Activated CD4-positive, alpha-beta T cell treated with anti-CD3 and anti-CD28 coated beads for 36 hours (primary cell): ENCODE measurements at places on chromosomes 1 and 21.
A peak's percentile ranks its signal among the peaks of the same experiment; 100 is the strongest.

- no peak overlapping the region for H3K4me3 ChIP-seq
- H3K36me3 ChIP-seq = no peaks in the 10 kb centered on the region
- H3K27me3 ChIP-seq = peaks cover 4% of the 10 kb centered on the region
- H3K27ac ChIP-seq = peak overlapping the region; percentile 34
- H3K4me1 ChIP-seq = peaks cover 6% of the 10 kb centered on the region
Measured at GRCh38 chr1:235632506-235633401, 16.8 kb downstream of the GNG4 start.

DNA sequence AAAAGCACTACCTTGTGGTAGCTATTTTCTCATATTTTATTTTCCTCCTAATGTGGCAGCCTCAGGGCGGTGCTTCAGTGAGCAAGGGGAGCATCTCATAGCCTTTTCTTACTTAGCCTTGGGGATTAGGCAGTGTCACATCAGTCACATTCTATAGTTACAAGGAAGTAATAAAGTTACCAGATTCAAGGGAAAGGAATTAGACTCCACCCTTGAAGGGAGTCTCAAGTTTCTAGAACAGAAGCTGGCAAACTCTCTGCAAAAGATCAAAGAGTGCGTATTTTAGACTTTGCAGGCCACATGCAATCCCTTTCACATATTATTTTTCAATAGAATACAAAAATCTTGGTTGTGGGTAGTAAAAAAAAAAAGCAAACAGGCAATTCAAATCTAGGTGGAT, 350.4 kb downstream of the AMY1C start:
- DNase-seq = no peak
- H3K27ac ChIP-seq = no peak overlapping the region
- H3K4me3 ChIP-seq = no peak overlapping the region
- no peaks in the 10 kb centered on the region for H3K4me1 ChIP-seq
- no peaks in the 10 kb centered on the region for H3K36me3 ChIP-seq

GRCh38 chr21:46017695-46018094, 36.1 kb downstream of the COL6A1 start:
- no peaks in the 10 kb centered on the region for H3K36me3 ChIP-seq
- no peak overlapping the region for H3K4me3 ChIP-seq
- peaks cover 30% of the 10 kb centered on the region for H3K27me3 ChIP-seq
- no peak for DNase-seq
- no peak overlapping the region for H3K27ac ChIP-seq

- H3K27ac ChIP-seq = no peak overlapping the region
- DNase-seq = no peak
- no peaks in the 10 kb centered on the region for H3K27me3 ChIP-seq
- no peak overlapping the region for H3K4me3 ChIP-seq
Measured at GRCh38 chr1:180952657-180953013, 39.9 kb downstream of the KIAA1614 start.

GRCh38 chr1:19759740-19760089, 40.0 kb downstream of the TMCO4 start:
- no peak overlapping the region for H3K27ac ChIP-seq
- H3K27me3 ChIP-seq = no peaks in the 10 kb centered on the region
- peaks cover 1% of the 10 kb centered on the region for H3K36me3 ChIP-seq
- no peak for DNase-seq
- peaks cover under 1% of the 10 kb centered on the region for H3K4me1 ChIP-seq
- H3K4me3 ChIP-seq = no peak overlapping the region
